ENCODE measurements at places on chromosomes 11 and 22.

GRCh38 chr22:27087051-27087450 lies 429.7 kb downstream of the MIAT start:
- DNase-seq: no peak

GRCh38 chr11:80816454-80816847 lies 1375.6 kb upstream of the TENM4 start:
- no peak for DNase-seq

DNA sequence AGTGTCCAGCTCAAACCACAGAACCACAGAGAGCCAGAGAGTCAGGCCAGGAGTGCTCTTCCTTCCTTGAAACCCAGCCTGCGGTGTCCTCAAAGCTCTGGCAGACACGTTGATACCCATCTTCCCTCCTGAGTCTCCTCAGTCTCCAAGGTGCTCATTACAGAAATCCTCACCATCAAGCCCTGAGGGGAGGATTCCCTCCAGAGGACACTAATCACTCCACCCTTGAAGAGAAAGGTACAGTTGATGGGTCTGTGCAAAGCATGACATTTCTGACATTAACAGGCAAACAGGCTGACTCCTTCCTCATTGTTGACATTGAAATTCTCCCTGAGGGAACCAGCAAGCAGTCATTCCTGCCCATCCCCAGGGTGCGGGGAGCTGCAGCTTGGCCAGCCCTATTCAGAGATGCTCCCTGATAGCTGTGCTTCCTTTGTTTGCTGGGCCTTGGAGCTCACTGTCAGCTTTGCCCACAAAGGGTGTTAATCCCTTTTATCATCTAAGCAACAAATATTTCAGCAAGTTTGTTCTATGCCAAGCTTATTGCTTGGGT lies 101.7 kb upstream of the CSNK2A3 start:
- no peak for DNase-seq

- DNase-seq: no peak
These were observed 2.8 kb downstream of the MYH9 start for GRCh38 chr22:36384766-36385481.

- DNase-seq: no peak
These were observed 147.9 kb upstream of the DDI1 start for GRCh38 chr11:103888541-103888951.

All from activated CD8-positive, alpha-beta memory T cell treated with anti-CD3 and anti-CD28 coated beads for 4 hours (primary cell).